ENCODE measurements at places on chromosomes 1 and 21.

GRCh38 chr1:243580072-243580471 lies 270.0 kb downstream of the AKT3 start:
- no peak for DNase-seq

- DNase-seq: no peak
Measured at GRCh38 chr1:40770296-40771070, 13.1 kb upstream of the KCNQ4 start.

DNA sequence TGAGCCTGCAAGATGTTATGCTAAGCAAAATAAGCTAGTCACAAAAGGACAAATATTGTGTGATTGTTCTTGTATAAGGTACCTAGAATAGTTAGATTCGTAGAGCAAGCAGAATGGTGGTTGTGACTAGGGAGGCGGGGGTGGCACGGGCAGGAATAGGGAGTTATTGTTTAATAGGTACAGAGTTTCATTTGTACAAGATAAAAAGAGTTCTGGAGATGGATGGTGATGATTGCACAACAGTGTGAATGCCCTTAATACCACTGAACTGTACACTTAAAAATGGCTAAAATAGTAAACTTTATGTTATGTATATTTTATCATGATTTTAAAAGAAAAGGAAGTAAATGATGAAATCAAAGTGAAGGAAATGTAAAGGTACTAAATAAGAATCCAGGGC lies 20.6 kb downstream of the LRRC42 start:
- no peak for DNase-seq

GRCh38 chr1:151313501-151313900 lies 13.7 kb downstream of the PI4KB start:
- DNase-seq: no peak

DNA sequence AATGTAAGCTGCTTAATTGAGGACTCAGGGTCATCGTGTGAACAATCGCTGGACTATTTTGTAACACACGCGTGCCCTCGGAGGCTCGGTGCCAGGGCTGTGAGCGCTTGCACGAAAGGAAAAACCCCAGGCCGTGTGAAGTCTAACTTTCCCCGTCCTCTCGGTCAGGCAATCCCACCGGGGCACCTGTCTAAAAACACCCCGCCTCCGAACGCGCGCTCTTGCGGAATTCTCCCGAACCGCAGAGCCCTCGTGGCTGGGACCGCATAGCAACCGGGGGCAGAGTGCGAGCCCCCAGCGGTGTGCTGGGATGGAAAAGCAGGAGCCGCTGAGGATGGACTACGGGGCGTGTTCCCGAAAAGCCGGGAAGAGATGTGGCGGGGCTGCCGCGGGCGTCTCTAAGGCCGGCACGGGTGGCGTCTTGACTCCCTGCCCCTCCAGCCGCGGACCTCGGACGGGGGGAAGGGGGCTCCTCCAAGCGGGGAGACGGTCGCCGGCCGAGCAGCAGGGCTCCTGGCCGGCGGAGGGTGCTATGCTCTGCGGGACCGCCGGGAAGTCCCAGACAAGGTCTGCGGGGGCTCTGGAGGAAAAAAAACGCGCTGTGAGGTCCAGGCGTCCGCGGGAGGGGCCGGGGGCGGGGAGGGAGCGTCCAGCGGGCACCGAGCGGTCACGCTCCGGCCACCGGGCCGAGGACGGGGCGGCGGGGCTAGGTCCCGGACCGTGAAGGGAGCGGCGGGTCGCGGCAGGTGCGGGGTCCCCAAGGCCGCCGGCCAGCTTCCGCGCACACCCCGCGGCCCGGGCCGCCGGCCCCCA lies 936 bp downstream of the ZBTB21 start:
- peak; percentile 49 for DNase-seq

DNA sequence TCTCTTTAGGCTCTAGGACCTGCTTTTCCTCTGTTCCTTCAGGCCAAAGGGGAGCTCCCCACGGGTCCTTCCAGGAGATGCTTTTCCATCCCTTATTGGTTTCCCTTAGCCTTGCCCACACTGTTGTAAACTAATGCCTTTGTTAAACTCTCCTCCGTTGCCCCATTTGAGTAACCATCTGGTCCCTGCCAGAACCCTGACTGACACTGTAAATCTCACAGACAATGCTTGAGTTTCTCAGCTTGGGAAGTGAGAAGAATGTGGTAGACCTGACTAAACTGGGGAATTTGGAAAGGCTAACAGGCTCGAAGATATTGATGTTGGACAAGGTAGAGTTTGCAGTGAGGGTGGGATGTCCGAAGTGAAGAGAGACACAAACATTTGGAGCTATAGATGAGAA lies 11.4 kb downstream of the AKNAD1 start:
- no peak for DNase-seq

GRCh38 chr1:54995013-54995760 lies 3.5 kb upstream of the BSND start:
- no peak for DNase-seq

GRCh38 chr1:1281533-1282321 lies 1.5 kb downstream of the SCNN1D start:
- DNase-seq: no peak

GRCh38 chr1:238443687-238444086 lies 553.0 kb upstream of the ZP4 start:
- no peak for DNase-seq

- DNase-seq: no peak
Measured at GRCh38 chr1:216666441-216666840, 56.8 kb downstream of the ESRRG start.
